ENCODE measurements at places on chromosomes 7 and 10. TPM values are rescaled to one million over a fixed set of nuclear protein-coding genes. Genes with fewer than 3 reads are reported as not detected.

DNA sequence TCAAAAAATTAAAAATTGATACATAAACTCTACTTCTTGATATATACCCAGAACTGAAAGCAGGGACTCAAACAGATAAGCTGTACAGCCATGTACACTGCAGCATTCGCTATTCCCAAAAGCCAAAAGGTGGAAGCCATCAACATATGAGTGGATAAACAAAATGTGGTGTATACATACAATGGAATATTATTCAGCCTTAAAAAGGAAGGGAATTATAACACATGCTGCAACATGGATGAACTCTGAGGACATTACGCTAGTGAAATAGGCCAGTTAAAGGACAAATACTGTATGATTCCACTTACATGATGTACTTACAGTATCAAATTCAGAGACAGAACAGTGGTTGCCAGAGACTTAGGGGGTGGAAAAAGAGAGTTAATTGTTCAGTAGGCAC lies 8.1 kb downstream of the TMEM209 start:
- no peak for DNase-seq

GRCh38 chr10:85612833-85613232 lies 753.8 kb downstream of the GRID1 start:
- peak; percentile 29 for DNase-seq

- DNase-seq, result peak; percentile 78
Measured at GRCh38 chr7:519484-520390, at the start of gene PDGFA. PDGFA (minus strand) TSS chr7:519846; CDS start chr7:519001, 845 bp downstream.

The TUBB8 gene
- total RNA-seq, result 2.4 TPM

- no peak for DNase-seq
Measured at GRCh38 chr7:100875356-100875751, 451 bp downstream of the SRRT start.

DNA sequence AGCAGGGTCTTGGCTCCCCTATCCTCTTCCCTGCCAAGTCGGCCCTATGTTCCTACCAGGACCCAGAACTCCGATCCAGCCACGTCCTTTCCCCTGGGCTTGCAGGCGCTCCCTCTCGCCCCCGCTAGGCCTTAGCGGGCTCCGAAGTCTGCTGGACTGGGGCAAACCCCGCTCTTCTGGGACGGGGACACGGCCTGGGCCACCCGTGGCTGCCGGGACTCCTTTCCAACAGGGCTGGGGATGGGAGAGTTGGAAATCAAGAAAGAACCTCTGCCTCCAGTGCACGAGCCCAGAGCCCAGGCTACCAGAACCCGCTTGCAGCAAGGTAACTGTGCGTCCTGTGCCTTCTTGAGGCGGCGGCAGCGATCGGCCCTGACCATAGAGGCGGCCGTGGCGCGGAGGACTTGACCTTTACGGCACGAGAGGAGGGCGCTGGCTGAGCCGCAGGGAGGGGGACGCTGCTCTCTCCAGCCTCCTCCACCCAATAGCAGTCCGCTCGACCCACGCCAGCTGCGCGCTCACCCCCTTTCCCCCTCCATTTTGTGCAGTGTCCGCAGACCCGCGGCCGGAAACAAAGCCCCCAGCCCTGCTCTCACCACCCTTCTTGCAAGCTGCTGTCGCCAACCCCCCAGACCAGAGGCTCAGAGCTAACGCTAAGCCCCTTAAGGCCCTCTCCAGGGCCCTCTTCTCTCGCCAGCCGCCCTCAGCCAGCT lies 7.0 kb upstream of the HOXA11 start:
- DNase-seq, result peak; percentile 55

The EGR2 gene
- total RNA-seq, result 1.6 TPM

GRCh38 chr7:138089080-138089901 lies 13.0 kb downstream of the AKR1D1 start:
- DNase-seq, result no peak

The CALHM1 gene
- total RNA-seq, result 0.30 TPM

- no peak for DNase-seq
Measured at GRCh38 chr7:32048970-32049491, 21.2 kb downstream of the PDE1C start.

GRCh38 chr10:78614744-78615143 lies 454.0 kb upstream of the ZMIZ1 start:
- DNase-seq, result no peak

DNA sequence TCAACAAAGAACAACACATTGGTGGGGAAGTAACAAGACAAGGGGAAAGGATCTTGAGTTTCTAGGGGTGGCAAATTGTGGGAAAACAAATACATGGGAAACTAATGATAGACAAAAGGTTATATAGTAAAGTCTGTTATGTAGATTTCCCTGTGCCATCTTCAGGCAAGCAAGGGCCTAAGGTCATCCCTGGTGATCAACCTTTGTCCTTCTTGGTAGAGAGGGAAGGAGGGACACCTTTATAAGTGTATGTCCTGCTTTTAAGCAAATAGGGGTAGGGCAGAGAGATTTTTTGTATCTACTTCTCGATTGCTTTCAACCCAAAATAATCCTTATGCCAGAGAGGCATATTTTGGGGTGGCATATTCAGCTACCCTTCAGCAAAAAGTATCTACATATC lies 11.8 kb upstream of the ACTA2 start:
- DNase-seq, result no peak

Data from WTC11 (cell line).